ENCODE measurements at places on chromosomes 12 and 14. TPM values are rescaled to one million over a fixed set of nuclear protein-coding genes. Genes with fewer than 3 reads are reported as not detected.

- DNase-seq: no peak
Measured at GRCh38 chr12:63266988-63267387, 116.0 kb upstream of the AVPR1A start.

DNA sequence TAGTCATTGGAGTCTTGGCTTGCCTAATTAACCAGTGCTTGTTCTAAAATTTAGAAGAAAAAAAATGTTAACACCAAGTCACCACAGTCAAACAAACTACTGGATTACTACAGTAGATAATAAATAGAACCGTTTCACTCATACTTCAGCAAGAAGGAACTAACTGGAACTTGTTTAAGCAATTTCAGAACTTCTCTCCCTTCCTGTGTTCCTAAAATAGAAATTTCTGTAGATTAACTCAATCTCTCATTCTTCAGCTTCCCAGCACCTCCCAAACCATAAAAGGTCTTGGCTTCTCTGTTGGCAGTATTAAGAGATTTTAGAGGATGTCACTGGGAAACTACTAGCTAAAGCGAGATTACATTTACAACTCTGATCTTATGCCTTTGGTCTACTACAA lies 18.6 kb downstream of the GNS start:
- DNase-seq: no peak

GRCh38 chr14:101288436-101289229 lies 272.7 kb upstream of the DIO3 start:
- DNase-seq: no peak

DNA sequence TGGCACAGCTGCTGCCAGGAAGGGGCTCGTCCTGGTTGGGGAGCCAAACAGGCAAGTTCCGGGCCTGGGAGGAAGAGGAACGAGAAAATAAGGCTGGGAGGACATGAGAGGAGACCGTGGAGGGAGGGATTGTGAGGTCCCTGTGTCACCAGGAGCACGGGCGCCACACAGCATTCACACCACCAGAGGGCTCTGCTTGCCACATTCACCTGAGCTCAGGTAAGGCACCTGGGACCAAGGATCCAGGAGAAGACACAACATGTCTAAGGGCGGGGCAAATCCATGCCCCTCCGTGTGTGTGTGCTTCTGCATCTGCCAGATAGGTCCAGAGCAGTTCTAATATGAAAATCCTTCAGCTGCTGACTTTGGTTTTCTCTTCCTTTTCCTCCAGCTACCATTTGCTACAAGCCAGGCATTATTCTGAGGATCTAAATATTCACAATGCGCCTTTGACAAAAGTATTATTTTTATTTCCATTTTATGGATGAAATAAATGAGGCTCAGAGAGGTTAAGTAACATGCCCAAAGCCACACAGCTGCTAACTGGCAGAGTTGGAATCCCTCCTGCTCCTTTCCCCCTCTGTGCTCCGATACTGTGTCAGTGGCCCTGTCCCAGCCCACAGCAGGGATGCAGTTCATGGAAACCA lies 14.6 kb downstream of the RAPGEF3 start:
- DNase-seq: no peak

DNA sequence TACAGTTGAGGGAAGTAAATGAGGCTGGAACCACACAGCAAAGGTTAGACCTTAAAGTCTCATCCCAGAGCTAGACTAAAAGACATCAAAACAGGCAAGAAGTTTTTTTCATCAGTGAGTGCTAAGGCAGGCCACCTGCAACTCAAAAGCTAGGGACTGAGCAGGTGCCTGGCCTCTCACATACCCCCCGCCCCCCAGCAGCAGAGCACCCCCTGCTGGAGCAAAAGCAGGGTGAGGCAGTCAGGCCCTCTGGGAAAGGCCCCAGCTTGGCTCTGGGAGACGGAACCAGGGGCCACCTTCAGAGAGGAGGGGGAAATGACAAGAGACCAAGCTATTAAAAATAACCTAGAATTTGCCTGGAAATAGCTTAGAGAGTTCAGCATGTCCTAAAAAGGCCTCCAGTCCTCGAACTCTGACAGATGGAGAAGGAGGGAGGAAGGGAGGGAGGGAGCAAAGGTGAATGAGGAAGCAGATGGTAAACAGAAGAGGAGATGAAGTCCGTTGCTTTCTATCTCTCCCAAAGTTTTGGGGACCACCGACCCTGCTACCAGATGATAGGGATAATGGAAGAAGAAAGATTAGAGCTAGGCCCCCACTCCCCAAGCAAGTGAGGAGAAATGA lies 1.8 kb downstream of the ITGA7 start:
- DNase-seq: no peak

GRCh38 chr12:65653946-65654629 lies 170.2 kb upstream of the HMGA2 start:
- no peak for DNase-seq

DNA sequence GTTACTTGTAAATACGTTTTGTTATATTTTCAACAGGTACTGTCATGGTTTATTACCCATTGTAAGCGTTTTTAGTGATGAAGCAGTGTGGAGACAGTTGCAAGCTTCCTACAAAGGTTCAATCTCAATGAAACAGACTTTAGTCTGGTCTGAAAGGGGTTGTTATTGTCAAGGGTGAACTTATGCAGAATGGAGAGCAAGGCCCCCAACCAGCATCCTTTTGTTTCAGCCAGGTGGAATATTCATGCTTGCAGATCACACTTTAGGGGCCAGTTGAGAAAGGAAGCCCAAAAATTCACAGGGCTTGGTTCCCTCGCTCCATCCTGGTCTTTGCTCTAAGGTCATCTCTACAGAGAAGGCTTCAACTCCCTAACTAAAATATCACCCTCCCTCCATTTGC lies 103.7 kb downstream of the PRICKLE1 start:
- no peak for DNase-seq

- DNase-seq: no peak
Measured at GRCh38 chr12:89417246-89417977, 65.1 kb upstream of the DUSP6 start.

The GDF11 gene
- 1.9 TPM for total RNA-seq

The NFATC4 gene
- total RNA-seq: 23.5 TPM

The PZP gene
- not detected for total RNA-seq
